ENCODE measurements at places on chromosomes 13 and 19.

- no peak for DNase-seq
These were observed 98.2 kb downstream of the ZNF429 start for GRCh38 chr19:21603431-21604231.

GRCh38 chr19:1859331-1859781 lies 4.0 kb downstream of the KLF16 start:
- no peak for DNase-seq

GRCh38 chr19:48812094-48812929 lies 1.5 kb upstream of the BCAT2 start:
- peak; percentile 64 for DNase-seq

DNA sequence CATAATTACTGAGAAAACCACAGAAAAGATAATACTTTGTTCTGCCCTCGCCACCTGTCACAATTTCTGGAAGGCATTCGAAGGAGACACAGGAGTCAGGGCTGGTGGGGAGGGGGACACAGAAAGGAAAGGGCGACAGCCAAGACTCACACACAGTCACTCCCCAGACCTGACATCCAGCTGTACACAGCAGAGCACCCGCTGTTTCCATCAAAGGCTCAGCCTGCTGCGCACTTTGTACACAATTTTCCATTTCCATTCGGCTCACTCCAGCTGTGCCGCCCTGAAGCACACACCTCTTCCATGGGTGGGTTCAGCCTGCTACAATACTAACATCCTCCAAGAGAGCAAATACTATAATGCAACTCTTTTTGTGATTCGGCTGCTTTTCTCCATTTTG lies 38.0 kb downstream of the STK24 start:
- DNase-seq, result no peak

GRCh38 chr13:44355621-44356020 lies 18.0 kb upstream of the SERP2 start:
- no peak for DNase-seq

DNA sequence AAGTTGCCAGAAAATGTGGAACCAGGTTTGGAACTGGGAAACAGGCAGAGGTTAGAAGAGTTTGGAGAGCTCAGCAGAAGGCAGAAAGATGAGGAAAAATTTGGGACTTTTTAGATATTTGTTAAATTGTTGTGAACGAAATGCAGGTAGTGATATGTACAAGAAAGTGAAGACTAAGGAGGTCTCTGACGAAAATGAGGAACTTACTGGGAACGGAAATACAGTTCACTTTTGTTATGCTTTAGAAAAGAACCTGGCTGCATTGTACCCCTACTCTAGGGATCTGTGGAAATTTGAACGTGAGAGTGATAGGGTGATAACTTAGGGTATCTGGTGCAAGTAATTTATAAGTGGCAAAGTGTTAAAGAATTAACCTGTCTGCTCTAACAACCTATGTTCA lies 632.4 kb downstream of the SLITRK5 start:
- DNase-seq, result no peak

DNA sequence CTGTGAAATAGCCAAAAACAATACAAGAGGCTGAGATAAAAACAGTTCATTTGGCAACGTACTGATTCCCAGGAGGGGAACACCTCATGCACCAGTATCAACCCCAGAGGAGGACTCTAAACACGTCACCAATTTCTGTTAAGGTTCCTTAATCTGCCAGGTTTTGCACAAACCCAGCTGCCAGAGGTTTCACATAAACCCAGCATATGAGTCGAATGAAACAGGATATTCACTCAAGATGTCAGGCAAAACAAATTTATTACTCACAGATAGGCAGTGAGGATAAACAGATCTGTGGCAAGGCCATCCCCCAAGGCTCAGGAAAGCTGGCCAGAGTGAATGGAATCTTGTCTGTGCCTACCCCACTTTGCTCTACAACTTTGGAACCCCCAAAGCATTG lies 210.9 kb downstream of the GPC5 start:
- DNase-seq, result no peak

GRCh38 chr13:112877066-112877465 lies 91.9 kb upstream of the MCF2L start:
- DNase-seq, result no peak

- peak; percentile 61 for DNase-seq
These were observed at the start of gene ITM2B for GRCh38 chr13:48233046-48233888. TSS of gene ITM2B (plus strand) at chr13:48233206. CDS start at chr13:48233361, 155 bp downstream.

GRCh38 chr19:31701146-31701545 lies 351.9 kb upstream of the TSHZ3 start:
- no peak for DNase-seq

GRCh38 chr13:46906405-46906804 lies 9.6 kb upstream of the HTR2A start:
- DNase-seq, result no peak

DNA sequence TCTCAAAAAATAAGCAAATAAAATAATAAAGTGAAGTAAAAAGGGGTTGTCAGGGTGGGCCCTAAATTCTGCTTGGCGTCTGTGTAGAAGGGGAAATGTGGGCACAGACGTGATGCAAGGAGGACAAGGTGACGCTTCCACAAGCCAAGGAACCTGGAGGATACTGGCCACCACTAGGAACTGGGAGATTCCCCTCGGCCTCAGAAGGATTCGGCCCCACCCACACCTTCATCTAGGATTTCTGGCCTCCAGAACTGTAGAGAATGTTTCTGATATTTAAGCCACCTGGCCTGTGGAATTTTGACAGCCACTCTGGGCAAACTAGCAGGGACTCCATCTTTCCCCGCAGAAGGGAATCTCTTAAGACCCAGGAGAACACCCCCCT lies 1.1 kb downstream of the PLEKHJ1 start:
- DNase-seq, result no peak

DNA sequence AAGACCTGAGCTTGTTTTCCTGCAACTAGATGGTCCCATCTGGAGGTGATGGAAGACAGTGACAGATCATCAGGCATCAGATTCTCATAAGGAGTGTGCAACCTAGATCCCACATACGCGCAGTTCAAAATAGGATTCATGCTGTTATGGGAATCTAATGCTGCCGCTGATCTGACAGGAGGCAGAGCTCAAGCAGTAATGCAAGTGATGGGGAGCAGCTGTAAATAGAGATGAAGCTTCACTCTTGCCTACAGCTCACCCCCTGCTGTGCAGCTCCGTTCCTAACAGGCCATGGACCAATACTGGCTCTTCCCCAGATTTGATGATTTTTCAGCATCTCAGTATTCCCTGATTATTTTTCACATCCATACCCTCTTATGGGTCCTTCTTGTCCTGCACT lies 208.4 kb upstream of the RXFP2 start:
- DNase-seq, result no peak

- DNase-seq, result no peak
These were observed 5.3 kb downstream of the SAMD4B start for GRCh38 chr19:39347332-39348164.

DNA sequence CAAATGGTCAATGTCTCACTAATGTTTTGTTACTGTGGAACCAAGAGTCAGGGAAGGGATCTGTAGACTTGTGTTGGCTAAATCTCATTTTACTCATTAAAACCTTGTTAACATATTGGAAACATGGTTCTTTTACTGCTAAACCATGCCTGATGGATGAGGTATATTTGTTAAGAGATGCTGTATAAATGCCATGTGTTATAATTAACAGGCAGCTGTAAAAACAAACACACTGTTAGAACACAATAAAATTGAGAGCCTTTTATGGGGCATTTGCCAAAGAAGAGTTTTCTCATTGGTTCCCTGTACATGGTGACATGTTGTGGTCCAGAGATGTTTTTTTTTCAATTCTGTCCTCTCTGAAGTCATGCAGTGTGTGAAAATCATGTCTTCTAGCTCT lies 121.9 kb downstream of the ESD start:
- DNase-seq, result no peak

DNA sequence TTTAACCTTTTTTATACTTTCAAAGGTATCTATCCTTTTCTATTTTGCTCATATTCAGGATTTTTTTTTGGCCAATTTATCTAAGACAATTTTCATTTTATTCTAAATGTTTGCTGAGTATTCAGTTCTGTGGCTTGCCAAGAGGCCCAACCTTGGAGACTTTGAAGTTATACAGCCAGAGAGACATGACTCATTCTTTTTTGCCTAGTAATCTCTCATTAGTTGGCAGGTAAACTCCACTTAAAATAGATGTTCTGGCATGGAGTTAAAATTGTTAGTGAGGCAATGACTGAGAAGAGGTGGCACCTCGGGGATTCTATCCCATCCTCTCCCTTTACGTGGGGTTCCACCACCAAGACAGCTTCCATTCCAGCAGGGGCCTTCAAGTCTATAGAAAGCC lies 213.8 kb downstream of the KCTD12 start:
- no peak for DNase-seq

DNA sequence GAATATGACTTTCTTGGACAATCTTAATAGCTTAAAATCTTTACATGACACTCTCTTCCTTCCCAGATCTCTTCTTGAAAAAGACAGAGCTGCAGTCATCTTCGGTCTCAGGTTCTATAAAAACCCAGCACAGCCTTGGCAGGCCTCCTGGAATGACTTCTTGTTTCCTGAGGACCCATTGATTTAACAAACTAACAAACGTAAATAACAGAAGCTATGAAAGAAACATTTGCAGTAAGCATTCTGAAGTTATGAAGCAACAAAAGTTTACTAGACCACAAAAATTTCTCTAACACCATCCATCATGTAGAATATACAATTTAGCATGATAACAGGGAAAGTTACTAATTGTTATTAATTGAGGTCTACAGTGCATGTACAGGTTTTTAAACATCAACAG lies 62.8 kb upstream of the STARD13 start:
- no peak for DNase-seq

DNA sequence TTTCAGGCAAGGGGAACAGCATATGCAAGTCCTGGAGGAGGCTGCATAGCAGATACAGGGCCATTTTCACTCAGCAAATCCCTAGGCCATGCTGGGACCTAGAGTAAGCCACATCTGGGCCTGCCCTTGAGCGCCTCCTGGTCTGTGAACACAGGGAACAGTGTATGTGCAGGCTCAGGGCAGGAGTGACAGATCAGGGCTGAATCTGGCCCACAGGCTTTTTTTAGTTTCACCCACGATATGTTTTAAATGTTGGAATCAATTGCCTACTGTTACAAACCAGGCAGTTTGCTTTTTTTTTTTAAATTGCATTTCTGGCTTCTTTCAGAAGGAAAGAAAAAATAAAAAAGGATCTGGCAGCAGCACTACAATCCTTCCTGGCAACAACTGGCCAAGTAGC lies 1.5 kb upstream of the TMEM145 start:
- DNase-seq, result no peak

GRCh38 chr19:40155749-40156265 lies 35.4 kb upstream of the MAP3K10 start:
- no peak for DNase-seq

- no peak for DNase-seq
These were observed 703.8 kb downstream of the DIAPH3 start for GRCh38 chr13:59459972-59460371.

DNA sequence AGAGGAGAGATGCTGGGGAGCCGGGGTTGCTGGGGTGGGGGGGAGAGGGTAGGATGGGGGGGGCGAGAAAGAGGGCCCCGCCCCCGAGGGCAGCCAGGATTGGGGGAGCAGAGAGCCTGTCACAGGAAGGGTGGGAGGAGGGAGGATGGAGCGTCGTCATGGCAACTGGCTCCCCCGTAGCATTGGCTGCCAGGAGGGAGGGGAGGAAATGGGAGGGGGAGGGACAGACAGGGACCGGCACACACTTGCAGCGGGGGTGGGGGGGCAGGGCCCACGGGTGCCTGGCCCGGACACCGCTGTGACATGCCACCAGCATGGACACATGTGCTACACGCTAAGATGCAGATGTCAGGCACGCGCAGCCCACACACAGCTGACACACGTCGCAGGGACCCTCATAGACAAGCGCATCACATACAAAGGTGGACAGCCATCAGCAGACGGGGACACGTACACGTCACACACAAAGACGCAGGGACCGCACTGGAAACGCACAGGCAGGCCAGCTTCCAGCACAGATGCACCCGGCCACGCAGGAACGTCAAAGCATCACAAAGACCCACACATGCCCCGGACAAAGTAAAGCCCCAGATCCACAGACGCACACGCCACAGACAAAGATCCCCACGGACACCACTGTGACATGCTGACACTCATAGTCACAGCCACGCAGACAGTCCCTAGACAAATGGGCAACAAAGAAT lies at the start of gene LMTK3:
Gene LMTK3 (minus strand): TSS at position 36 of the 704 bp plus-strand sequence. CDS start 259 bp downstream, outside the sequence.
- peak; percentile 87 for DNase-seq

GRCh38 chr13:31264151-31264550 lies 64.4 kb downstream of the B3GLCT start:
- no peak for DNase-seq

DNA sequence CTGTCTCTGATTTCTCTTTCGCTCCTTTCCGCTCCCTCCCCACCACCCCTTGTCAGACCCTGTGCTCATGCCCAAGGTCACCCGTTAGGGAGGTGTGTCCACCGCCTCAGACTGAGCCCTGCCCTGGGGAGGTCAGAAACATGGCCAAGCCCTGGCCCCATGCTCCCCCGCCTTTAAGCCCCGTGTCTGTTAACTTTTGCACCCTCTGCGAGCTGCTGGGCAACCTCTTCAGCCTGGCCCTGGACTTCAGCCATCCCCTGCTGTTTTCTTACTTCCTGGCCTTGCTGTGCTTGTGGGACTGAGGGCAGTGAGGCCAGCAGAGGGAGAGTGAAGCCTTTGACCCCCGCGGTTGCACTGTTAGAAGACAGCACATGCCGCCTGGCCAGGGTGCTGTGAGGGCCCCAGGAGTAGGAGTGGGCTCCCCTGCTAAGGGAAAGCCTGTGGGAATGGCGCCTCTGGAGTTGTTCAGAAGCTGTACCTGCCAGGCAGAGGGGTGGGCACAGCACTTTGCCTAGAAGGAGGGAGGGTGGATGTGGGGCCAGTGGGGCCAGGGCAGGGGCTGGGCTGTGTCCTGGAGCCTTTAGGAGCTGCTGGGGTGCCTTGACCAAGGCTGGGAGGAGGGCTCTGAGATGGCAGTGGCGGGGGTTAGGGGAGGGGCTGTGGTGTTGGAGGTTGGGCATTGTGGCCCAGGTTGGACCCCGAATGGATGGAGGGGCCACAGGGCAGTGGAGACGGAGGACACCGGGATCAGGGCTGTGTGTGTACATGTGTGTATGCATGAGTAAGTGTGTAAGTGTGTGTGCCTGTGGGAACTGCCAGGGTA lies 7.9 kb downstream of the UPF1 start:
- no peak for DNase-seq

GRCh38 chr19:41541990-41542584 lies 33.9 kb upstream of the CEACAM21 start:
- peak; percentile 89 for DNase-seq

DNA sequence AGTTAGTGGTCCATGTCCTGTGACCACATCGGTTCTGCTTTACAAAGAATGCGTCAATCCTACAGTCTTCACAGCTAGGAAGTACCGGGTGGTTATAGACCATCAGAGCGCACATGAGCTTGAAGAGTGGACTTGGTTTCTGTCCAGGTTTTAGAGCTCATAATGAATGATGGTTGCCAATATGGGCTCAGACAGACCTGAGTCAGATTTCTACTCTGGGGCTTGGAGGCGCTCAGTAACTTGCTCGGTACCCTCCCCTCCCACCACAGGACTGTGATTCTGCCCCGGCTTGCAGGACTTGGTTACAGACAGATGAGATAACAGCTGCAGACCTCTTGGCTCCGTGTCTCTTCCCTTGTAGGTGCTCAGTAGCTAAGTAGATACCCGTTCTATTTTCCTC lies 284.7 kb downstream of the TSHZ3 start:
- no peak for DNase-seq

- DNase-seq, result no peak
These were observed 365.5 kb downstream of the UQCRFS1 start for GRCh38 chr19:28847468-28847867.

GRCh38 chr13:46332772-46333171 lies 54.3 kb downstream of the RUBCNL start:
- DNase-seq, result no peak

- DNase-seq, result no peak
These were observed 756.7 kb downstream of the UQCRFS1 start for GRCh38 chr19:28456252-28456651.

- no peak for DNase-seq
These were observed 19.1 kb downstream of the PEX11G start for GRCh38 chr19:7469669-7470285.

Data from CD4-positive, alpha-beta T cell treated with Interleukin-2 at 100 ng/mL for 4 hours (primary cell).